ENCODE measurements at places on chromosomes 6 and 20.

- H3K27ac ChIP-seq: no peak overlapping the region
- H3K27me3 ChIP-seq: no peaks in the 10 kb centered on the region
- no peak overlapping the region for H3K4me3 ChIP-seq
- no peak for ATAC-seq
- no peaks in the 10 kb centered on the region for H3K36me3 ChIP-seq
These were observed 403.8 kb downstream of the ADGRB3 start for GRCh38 chr6:69038841-69039240.

- no peaks in the 10 kb centered on the region for H3K27me3 ChIP-seq
- H3K4me1 ChIP-seq: peaks cover 74% of the 10 kb centered on the region
- H3K27ac ChIP-seq: peak overlapping the region; percentile 38
- H3K36me3 ChIP-seq: peaks cover 56% of the 10 kb centered on the region
- H3K4me3 ChIP-seq: no peak overlapping the region
These were observed 5.0 kb downstream of the SRC start for GRCh38 chr20:37350649-37351574.

DNA sequence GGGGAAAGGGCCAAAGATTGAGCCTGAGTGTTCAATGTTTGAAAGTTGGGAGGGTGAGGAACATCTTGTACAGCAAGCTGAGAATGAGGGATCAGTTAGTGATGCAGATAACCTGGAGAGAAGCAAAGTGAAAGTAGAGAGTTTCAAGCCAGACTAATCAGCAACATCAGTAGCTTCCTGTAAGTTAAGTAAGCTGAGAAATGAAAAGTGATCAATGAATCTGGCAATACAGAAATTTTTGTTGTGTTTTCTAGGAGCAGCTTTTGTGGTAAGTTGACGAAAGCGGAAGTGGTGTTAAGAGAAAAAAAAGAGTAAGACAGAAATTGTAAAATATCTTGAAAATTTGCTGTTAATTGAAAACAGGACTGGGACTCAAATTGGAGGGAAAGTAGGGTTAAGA lies 855.5 kb upstream of the MAP3K7 start:
- H3K36me3 ChIP-seq: no peaks in the 10 kb centered on the region
- no peak overlapping the region for H3K27ac ChIP-seq
- ATAC-seq: no peak
- H3K27me3 ChIP-seq: no peaks in the 10 kb centered on the region
- H3K4me3 ChIP-seq: no peak overlapping the region
- H3K4me1 ChIP-seq: no peaks in the 10 kb centered on the region

GRCh38 chr6:3315841-3316240 lies 57.1 kb downstream of the PSMG4 start:
- no peak overlapping the region for H3K27ac ChIP-seq
- peaks cover 44% of the 10 kb centered on the region for H3K27me3 ChIP-seq
- peaks cover 13% of the 10 kb centered on the region for H3K4me1 ChIP-seq
- ATAC-seq: no peak
- no peak overlapping the region for H3K4me3 ChIP-seq
- no peaks in the 10 kb centered on the region for H3K36me3 ChIP-seq

GRCh38 chr20:22825546-22825945 lies 209.6 kb upstream of the SSTR4 start:
- no peaks in the 10 kb centered on the region for H3K4me1 ChIP-seq
- no peak overlapping the region for H3K27ac ChIP-seq
- no peak for ATAC-seq
- H3K4me3 ChIP-seq: no peak overlapping the region

DNA sequence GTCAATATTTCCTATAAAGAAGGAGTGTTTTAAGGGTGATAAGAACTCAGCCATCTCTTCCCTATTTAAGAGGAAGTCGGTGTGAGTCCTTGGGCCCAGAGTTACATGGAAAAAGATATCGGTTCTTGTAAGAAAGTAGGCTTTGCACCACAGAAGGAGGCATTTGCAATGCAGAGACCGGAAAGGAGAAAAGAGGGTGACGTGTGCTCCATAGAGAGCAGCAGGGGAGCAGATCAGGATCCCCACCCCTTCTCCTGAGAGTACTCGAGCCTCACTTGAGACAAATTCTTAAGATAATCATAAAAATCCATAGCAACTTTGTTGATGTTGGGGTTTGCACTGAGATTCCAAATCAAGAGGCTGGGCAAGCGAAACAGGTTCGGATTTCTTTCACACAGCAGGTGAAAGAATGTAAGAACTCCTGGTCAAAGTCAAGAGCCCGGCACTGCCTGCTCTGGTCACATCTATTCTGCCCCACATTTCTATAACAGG lies 27.8 kb downstream of the FOXA2 start:
- H3K27ac ChIP-seq: no peak overlapping the region
- no peak overlapping the region for H3K4me3 ChIP-seq
- no peak for ATAC-seq
- H3K4me1 ChIP-seq: no peaks in the 10 kb centered on the region
- H3K36me3 ChIP-seq: no peaks in the 10 kb centered on the region

- H3K36me3 ChIP-seq: no peaks in the 10 kb centered on the region
- no peaks in the 10 kb centered on the region for H3K4me1 ChIP-seq
- peak; percentile 27 for ATAC-seq
- no peak within 1 kb of the TSS for H3K4me3 ChIP-seq
These were observed at the start of gene HMGCLL1 for GRCh38 chr6:55578537-55579363. Gene HMGCLL1, minus strand, starts transcription at chr6:55579192. Its CDS starts 137 bp downstream, at chr6:55579055.

DNA sequence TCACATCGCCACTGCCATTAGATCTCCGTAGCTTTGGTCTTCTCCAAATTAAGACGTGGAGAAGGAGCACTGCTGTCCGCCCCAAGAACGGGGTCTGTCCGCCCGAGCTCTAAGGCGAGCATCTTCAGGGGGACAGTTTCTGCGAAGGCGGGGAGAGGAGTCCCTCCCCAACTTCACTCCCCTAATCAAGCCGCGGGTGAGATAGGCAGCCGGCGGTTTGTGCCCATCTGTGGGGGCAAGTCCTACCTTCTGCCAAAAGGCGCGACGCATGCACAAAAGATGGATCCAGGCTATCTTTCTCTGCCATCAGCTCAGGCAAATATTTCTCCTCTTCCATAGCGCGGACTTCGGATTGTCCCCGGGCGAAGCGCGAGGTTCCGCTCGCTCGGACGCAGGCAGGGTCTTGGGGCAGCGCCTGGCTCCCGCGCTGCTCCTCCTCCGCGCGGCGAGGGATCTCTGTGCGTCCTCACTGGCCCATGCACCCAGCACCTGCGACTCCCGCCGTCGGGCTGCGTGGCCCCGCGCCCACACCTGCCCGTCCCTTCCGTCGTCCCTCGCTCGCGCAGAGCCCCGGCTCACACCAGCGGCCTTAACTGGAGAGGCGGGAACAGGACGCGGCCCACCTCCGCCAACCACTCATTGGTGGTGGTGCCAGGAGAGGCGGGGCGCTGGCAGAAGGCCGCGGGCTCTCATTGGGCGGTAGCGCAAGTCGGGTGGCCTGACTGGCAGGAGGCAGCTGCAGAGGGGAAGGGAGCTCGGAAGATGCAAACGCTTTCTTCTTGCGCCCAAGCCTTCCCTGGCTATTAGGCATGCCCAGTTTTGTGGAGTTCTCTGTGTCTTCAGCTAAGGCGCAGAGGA lies at the start of gene KHDRBS2:
Gene KHDRBS2, minus strand, starts transcription at position 614 of the 858 bp plus-strand sequence.
- H3K4me3 ChIP-seq: peak within 1 kb of the TSS; percentile 94
- ATAC-seq: peak; percentile 100
- peaks cover 26% of the 10 kb centered on the region for H3K4me1 ChIP-seq
- no peaks in the 10 kb centered on the region for H3K27me3 ChIP-seq
- H3K27ac ChIP-seq: peak within 1 kb of the TSS; percentile 74

GRCh38 chr6:127176146-127176545 lies 57.7 kb downstream of the RSPO3 start:
- H3K36me3 ChIP-seq: no peaks in the 10 kb centered on the region
- no peak for ATAC-seq
- no peaks in the 10 kb centered on the region for H3K4me1 ChIP-seq

DNA sequence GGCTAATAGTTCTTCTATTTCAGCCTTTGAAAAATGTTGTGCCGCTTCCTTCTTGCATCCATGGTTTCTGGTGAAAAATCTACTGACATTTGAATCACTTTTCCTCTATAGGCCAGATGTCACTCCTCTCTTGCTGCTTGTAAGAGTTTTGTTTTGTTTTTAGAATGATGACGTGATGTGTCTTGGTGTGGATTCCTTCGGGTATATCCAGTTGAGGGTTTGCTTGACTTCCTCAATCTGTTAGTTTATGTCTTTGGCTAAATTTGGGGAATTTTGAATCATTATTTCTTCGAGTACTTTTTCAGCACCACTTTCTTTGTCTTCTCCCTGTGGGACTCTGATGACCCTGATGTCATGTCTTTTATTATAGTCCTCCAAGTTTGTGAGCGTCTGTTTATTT lies 175.5 kb downstream of the MYLK4 start:
- H3K4me1 ChIP-seq: no peaks in the 10 kb centered on the region
- H3K27me3 ChIP-seq: peaks cover 57% of the 10 kb centered on the region
- H3K27ac ChIP-seq: no peak overlapping the region
- ATAC-seq: no peak
- peaks cover 7% of the 10 kb centered on the region for H3K36me3 ChIP-seq

DNA sequence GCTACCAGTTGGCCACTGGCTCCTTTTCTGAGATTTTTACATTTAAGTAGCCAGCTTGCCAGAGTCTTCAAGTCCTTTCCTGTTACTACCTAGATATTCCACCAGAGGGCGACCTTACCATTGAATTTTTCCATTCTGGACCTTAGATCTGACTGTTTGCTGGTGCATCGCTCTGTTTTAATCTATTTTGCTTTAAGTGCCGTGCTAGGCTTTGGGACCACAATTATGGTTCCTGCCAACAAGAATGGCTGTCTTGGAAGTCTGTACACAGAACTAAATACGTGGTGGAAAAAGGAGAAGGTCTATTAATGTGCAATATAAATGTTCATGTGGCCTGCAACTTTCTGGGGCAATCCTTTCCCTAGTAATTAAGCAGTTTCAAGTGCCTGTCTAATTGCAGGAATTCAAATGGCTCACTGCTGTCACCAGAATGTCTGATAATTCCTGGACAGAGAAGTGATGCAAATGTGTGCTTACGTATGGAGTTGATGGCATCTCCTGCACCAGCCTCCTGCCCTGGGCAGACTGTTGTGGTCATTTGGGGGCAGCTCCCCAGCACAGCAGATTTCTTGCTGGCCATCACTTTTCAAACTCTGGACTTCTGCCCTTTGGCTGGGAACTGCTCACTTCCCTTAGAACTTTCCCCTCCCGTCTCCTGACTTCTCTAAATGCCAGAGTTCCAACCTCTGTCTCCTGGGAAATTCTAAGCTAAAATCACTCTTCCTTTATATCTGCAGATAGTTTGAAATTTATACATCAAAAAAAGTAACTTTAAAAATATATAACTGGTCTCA lies 5.6 kb upstream of the HLA-DOA start:
- peak overlapping the region; percentile 96 for H3K27ac ChIP-seq
- H3K36me3 ChIP-seq: no peaks in the 10 kb centered on the region
- ATAC-seq: peak; percentile 79
- peaks cover 58% of the 10 kb centered on the region for H3K4me1 ChIP-seq
- H3K4me3 ChIP-seq: peak overlapping the region; percentile 46
- H3K27me3 ChIP-seq: no peaks in the 10 kb centered on the region

- no peaks in the 10 kb centered on the region for H3K27me3 ChIP-seq
- H3K4me1 ChIP-seq: peaks cover 81% of the 10 kb centered on the region
- no peak for ATAC-seq
- no peak overlapping the region for H3K4me3 ChIP-seq
- H3K27ac ChIP-seq: peak overlapping the region; percentile 30
These were observed 16.1 kb downstream of the NCOA7 start for GRCh38 chr6:125806813-125807212.

DNA sequence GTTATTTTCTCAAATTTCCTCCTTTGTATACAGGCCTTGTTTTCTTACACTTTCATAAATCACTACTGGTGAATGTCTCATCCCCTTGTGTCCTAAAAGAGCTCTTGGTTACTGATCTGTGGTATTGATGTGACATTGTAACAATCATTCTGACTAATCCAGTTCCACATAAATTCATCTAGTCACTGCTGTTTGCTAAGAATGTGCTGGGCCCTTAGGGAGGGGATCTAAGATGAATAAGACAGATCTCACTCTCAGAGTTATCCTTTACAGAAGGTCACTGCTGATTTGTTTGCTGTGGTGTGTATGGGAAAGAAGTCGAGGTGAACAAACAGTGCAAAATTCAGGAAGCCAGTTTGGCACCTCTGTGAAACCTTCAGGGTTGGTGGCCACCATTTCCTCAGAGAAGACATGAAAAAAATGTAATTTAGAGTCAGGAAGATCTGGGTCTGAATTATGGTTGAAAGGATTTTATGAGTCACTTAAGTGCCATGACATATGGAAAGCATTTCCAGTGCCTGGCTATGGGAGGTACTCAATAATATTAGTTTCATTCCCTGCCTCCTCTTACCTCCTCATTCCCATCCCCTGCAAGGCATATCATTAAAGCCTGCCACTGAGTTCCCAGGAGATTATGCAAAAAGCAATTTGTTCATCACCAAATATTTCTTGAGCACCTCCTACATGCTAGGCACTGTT lies 121.8 kb downstream of the COL9A1 start:
- H3K36me3 ChIP-seq: peaks cover 46% of the 10 kb centered on the region
- ATAC-seq: peak; percentile 39
- H3K27ac ChIP-seq: no peak overlapping the region
- no peaks in the 10 kb centered on the region for H3K27me3 ChIP-seq

- no peaks in the 10 kb centered on the region for H3K36me3 ChIP-seq
- ATAC-seq: no peak
- peaks cover 11% of the 10 kb centered on the region for H3K4me1 ChIP-seq
- H3K4me3 ChIP-seq: no peak overlapping the region
- H3K27me3 ChIP-seq: no peaks in the 10 kb centered on the region
These were observed 185.7 kb upstream of the MARCKS start for GRCh38 chr6:113671421-113671820.

- no peak overlapping the region for H3K27ac ChIP-seq
- peaks cover 5% of the 10 kb centered on the region for H3K36me3 ChIP-seq
- peaks cover 52% of the 10 kb centered on the region for H3K4me1 ChIP-seq
These were observed 29.2 kb downstream of the AFDN start for GRCh38 chr6:167855825-167856425.

DNA sequence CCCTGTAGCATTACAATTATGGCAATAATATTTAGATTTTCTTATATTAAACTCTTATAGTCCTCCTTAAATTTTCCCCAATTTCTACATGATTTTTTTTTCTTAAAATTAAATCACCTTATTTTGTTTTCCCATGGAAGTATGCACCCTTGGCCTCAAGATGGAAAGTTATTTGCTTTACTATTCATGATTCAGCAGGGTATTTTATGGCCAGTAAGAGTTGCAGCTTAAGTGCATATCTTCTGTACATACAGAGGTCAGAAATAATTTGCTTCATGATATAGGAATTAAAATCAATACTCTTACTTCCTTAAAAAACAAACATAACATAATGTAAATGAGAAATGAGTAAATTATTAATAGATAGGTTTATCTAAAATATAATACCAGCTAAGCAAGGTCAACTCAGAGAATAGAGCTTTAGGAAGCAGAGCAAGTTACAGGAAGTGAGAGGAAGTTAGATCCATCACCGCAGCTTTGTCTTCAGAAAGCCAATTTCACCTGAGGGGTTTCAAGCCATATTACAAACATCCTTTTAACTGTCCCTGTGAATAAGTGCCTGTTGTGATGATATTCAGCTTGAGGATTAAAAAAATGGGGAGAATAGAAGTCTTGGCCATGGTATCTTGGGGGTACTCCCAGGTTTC lies 24.6 kb upstream of the HS3ST5 start:
- no peaks in the 10 kb centered on the region for H3K36me3 ChIP-seq
- no peak for ATAC-seq
- no peak overlapping the region for H3K4me3 ChIP-seq
- no peak overlapping the region for H3K27ac ChIP-seq
- H3K27me3 ChIP-seq: no peaks in the 10 kb centered on the region

GRCh38 chr6:165743366-165743898 lies 80.4 kb upstream of the PDE10A start:
- H3K4me3 ChIP-seq: no peak overlapping the region
- no peaks in the 10 kb centered on the region for H3K36me3 ChIP-seq
- H3K4me1 ChIP-seq: peaks cover 5% of the 10 kb centered on the region
- ATAC-seq: no peak
